ENCODE measurements at places on chromosomes 5 and 9.
A peak's percentile ranks its signal among the peaks of the same experiment; 100 is the strongest.

GRCh38 chr5:60843386-60843935 is 608 bp downstream of the ELOVL7 start:
- DNase-seq, result no peak

GRCh38 chr5:84634256-84634655 is 249.6 kb upstream of the EDIL3 start:
- DNase-seq, result no peak

- no peak for DNase-seq
Observed at GRCh38 chr9:87787735-87788134, 61.8 kb downstream of the CTSL start.

- no peak for DNase-seq
Observed at GRCh38 chr9:87497080-87497603, 525 bp upstream of the DAPK1 start.

- DNase-seq, result peak; percentile 76
Observed at GRCh38 chr5:73853091-73853490, 227.1 kb downstream of the ARHGEF28 start.

- peak; percentile 85 for DNase-seq
Observed at GRCh38 chr9:81558091-81558830, 131.1 kb downstream of the TLE1 start.

GRCh38 chr9:72791436-72791835 is 161.4 kb downstream of the ALDH1A1 start:
- no peak for DNase-seq

DNA sequence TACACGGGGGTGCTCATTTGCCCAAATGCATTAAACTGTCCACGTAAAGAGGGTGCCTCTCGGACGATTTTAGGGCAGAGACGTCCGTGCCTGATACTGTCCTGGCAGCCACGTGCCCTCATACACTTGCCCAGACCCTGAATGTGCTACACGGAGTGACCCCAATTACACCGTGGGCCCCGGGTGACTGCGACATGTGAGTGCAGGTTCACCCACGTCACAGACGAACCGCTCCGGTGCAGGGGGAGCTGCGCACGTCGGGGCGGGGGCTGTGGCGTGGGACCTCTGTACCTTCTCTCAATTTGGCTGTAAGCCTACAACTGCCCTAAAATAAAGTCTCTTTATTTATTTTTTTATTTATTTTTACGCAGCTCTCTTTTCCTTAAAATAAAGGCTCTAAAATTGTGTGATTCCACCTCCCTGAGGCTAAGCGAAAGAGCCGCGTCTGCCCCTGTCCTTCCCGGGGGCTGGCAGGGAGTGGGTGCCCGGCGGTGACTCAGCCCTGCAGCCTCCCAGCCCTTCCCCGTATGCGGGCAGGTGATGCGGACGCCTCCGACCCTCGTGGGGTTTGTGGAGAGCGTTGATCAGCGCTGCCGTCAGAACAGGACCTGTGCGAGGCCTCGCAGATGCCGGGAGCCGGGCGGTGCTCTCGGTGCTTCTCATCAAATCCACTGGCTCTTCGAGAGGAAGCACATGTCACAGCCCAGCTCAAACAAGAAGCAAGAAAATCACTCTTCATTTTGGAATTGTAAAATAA is 9.2 kb upstream of the EGFL7 start:
- DNase-seq, result no peak

DNA sequence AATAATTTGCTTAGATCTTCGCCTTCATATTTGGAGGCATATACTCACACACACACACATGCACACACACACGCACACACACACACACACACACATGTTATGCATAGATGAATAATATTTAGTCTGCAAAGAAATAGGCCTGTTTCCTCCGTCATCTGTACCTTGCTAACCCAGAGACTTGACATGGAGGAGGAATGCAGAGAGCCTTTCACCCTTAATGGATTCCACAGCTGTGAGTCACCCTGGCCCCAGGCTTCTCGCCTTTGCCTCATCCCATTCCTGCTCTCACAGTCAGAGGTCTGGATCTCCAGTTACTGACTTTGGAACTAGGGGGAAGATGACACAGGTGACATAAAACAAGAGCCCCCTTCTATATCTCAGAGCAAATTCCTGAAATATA is 29.7 kb downstream of the ZNF462 start:
- peak; percentile 91 for DNase-seq

- DNase-seq, result peak; percentile 23
Observed at GRCh38 chr5:132012371-132013005, 1.0 kb upstream of the ACSL6 start.
